ENCODE measurements at places on chromosomes 12 and 14. TPM values are rescaled to one million over a fixed set of nuclear protein-coding genes. Genes with fewer than 3 reads are reported as not detected.
A peak's percentile ranks its signal among the peaks of the same experiment; 100 is the strongest.

GRCh38 chr12:120078868-120079267 lies 37.7 kb downstream of the RAB35 start:
- DNase-seq: no peak

The NEMF gene
- total RNA-seq: 55.5 TPM

- no peak for DNase-seq
Measured at GRCh38 chr14:77041881-77042545, 13.5 kb upstream of the IRF2BPL start.

The SIX1 gene
- 0.41 TPM for total RNA-seq

GRCh38 chr14:24679248-24679961 lies 45.4 kb upstream of the GZMB start:
- DNase-seq: no peak

DNA sequence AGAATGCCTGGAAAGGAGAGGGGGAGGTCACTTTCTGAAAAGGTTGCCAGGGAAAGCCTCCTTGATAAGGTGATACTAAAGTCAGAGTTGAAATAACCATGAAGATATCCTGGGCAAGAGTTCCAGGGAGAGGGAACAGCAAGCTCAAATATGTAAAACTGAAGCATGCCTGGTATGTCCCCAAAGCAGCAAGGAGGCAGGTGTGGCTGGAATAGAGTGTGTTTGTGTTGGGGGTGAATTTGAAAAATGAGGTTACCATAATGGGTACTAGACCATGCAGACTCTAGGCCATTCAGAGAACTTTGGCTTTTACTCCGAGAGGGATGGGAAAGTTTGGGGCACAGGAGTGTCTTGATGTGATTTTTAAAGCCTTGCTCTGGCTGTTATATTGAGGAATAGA lies 66.7 kb upstream of the PTCSC3 start:
- DNase-seq: no peak

The MGP gene
- total RNA-seq: 0.26 TPM

DNA sequence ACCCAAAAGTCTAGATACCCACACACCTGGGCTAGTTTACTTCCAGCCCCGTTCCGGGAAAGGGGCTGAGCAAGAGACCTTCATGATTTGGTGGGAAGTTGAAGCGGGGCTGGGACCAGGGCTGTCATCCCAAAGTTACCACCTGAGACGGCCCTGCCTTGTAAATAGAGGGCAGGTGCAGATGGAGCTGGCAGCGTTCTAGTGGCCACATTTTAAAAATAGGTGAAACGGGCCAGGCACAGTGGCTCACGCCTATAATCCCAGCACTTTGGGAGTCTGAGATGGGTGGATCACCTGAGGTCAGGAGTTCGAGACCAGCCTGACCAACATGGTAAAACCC lies 43.4 kb downstream of the NFKBIA start:
- no peak for DNase-seq

DNA sequence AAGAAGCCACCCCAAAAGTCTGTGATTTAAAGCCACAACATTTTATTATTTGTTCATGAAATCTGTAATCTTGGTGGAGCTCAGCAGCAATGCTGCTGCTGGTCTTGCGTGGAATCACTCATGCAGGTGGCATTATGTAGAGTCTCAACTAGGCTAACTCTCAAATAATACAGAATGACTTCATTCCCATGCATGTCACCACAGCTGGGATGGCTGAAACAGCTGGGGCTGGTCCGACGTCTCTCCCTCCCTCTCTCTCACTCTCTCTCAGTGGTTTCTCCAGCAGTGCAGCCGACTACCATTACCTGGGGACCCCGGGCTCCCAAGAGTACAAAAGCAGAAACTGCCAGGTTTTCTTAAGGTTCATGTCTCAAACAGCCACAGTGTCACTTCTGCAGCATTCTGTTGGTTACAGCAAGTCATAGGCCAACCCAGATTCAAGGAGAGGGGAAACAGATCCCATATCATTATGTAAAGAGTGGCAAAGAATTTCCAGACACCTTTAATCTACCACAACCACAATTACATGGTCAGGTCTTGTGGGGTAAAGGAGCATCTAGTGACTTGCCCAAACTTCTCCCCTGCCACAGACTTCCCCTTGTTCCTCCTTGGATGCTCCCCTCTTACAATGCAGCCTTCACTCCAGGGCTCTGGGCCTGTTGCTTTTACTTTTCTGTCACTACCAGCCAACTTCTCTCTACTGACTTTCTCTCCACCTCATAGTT lies 192.0 kb upstream of the HMGA2 start:
- DNase-seq: no peak

DNA sequence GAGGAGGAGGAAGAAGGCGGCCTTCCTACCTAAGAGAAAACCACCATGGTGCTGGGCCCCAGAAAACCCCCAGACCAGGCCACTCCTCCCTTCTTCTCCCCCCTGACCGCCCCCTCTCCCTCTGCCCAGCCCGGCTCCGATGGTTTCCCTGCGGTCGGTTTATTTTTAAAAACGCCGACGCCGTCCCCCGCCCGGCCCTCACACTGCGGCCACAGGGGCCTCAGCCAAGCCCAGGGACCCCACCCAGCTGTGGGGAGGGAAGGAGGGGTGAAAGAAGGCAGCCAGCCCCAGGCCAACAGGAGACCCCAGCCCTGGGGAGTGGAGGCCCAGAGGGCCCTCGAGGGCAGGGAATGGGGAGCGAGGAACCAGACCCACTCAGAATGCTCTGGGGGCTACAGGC lies 3.4 kb downstream of the SP7 start:
- DNase-seq: no peak

The LRRK2 gene
- total RNA-seq: 0.26 TPM

GRCh38 chr12:26810330-26810729 lies 22.7 kb downstream of the ITPR2 start:
- DNase-seq: peak; percentile 15

DNA sequence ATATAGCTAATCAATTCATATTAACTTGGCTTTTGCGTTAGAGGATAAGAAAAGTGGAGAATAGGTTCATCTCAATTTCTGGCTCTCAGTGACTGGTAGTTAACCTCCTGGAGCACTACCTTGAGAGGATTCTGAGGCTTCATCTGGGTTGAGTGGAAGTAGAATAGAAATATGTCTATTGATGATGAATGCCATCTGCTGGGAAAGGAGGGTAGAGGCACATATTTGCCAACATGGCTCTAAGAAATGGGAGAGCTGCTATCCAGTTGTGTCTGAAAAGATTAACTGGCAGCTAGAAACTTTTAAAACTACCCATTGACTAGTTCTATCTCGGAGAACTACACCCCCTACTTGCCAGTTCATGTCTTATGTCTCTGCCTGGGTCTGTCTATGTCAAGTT lies 530.1 kb downstream of the NRXN3 start:
- no peak for DNase-seq

The FSCB gene
- total RNA-seq: not detected

The NPFF gene
- not detected for total RNA-seq

DNA sequence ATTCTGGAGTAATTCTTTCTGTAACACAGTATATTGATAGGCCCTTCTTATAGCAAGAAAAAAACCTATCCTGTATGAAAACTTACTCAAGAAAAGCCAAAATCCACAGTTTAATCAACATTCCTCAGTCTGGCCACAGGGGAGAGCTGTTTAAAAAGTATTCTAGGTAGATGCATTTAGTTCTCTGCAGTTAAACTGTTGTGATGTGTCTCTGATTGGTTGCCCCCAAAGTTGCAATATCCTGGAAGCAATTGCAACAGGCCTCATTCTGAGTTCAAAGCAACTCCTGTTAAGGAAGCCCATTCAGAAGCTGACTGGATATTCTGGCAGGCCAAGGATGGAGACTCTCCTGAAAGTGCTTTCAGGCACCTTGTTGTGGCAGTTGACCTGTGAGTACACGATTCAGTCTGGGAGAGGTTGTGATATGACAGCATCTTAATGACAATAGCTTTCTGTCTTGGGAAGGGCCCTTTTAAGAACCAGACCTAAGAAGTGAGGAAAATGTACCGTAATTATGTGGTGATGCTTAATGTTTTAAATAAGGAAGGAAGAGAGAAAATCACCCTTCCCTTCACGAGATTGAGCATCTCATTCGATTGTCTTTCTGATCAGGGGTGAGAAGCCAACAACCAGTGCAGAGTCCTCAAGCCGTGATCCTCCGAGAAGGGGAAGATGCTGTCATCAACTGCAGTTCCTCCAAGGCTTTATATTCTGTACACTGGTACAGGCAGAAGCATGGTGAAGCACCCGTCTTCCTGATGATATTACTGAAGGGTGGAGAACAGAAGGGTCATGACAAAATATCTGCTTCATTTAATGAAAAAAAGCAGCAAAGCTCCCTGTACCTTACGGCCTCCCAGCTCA lies 420.7 kb downstream of the DAD1 start:
- DNase-seq: no peak

DNA sequence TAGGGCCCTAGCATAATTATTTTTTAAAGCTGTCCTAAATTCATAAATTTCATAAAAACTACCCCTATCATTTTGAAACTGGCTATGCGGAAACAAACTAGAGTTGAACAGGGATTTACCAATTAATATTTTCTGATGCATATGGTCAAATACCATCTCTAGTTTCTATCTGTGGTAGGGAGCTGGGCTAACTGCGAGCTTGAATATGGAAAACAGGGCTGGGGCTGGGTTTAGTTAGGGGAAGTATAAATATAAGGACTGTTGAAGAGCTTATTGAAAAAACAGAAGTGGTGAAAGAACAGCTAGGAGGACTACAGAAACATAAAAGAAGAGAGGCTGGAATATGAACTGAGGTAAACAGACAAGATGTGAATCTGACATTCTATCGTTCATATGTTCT lies 91.8 kb downstream of the SLC38A1 start:
- no peak for DNase-seq

The GUCY2C gene
- 0.36 TPM for total RNA-seq

GRCh38 chr14:51382506-51382905 lies 142.5 kb downstream of the TMX1 start:
- no peak for DNase-seq

- no peak for DNase-seq
Measured at GRCh38 chr14:77268989-77269600, 1.9 kb downstream of the NGB start.

GRCh38 chr14:28776482-28777266 lies 10.1 kb downstream of the FOXG1 start:
- DNase-seq: no peak

GRCh38 chr12:129325566-129325965 lies 472.3 kb downstream of the GLT1D1 start:
- DNase-seq: no peak

- DNase-seq: no peak
Measured at GRCh38 chr12:106655577-106655976, 72.8 kb downstream of the RFX4 start.

- DNase-seq: no peak
Measured at GRCh38 chr12:11785712-11786111, 136.2 kb downstream of the ETV6 start.

The AKAP5 gene
- total RNA-seq: 6.1 TPM

- DNase-seq: no peak
Measured at GRCh38 chr14:76329154-76329928, 46.6 kb upstream of the ESRRB start.

- DNase-seq: no peak
Measured at GRCh38 chr14:22489957-22490950, 98.8 kb downstream of the DAD1 start.

DNA sequence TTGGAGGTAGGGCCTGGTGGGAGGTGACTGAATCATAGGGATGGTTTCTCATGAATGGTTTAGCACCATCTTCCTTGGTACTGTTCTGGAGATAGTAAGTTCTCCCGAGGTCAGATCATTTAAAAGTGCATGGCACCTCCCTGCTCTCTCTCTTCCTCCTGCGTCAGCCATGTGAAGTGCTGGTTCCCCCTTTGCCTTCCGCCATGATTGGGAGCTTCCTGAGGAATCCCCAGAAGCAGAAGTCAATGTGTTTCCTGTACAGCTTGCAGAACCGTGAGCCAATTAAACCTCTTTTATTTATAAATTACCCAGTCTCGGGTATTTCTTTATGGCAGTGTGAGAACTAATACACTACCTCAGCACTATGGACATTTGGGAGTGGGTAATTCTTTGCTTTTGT lies 4.8 kb upstream of the LGMN start:
- no peak for DNase-seq

DNA sequence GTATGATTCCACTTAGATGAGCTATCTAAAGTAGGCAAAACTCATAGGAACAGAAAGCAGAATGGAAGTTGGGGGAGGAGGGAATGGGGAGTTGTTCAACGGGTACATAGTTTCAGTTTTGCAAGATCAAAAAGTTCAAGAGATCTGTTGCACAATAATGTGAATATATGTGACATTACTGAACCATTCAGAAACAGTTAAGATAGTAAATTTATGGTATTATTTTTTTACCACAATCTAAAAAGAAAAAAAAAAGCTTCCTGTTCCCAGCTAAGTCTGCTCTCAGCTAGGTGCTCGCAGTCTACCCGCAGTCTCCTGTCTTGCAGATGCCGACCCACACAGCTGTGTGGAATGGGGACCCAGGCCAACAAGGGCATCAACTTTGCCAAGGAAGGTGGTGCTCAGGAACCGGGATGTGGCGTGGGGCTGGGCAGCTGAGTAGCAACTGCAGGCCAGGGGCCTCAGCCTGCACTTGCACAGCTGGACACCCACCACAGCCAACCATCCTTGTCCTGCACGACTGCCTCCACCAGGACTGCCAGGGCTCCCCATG lies 15.3 kb upstream of the ANO6 start:
- no peak for DNase-seq

DNA sequence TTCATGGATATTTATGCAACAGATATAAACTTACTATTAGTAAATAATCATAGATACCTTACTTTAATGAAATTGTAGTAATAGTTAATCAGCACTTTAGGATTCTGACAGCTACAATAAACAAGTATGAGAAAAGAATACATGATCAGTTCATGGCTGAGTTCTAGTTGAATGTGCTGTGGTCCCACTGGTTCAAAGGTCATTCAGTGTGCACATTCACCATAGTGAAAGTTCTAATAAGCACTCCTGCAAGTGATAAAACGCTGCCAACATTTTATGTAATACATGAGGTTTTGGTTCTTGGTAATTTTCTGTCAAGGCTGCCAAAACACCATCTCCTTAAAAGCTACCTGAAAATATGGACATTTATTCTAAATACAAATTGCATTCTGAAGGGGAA lies 92.6 kb downstream of the NUMB start:
- DNase-seq: no peak

DNA sequence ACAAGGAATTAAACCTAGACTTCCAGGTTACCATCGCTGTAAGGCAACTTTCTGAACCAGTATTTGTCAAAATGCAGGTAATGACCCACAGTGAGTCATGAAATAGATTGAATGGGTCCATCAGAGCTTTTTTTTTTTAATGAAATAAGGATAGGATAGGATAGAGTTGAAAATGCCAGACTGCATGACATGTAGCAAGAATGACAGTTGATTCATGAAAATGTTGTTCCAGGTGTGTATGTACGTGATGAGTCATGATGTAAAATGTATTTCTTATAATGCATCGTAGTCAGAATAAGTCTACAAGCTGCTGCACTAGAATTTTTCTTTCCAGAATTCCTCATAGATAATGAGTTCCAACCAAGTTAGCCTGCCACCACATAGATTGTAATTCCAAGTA lies 184.4 kb upstream of the BCL2L14 start:
- DNase-seq: no peak
